ENCODE measurements at places on chromosomes 16 and 17. TPM values are rescaled to one million over a fixed set of nuclear protein-coding genes. Genes with fewer than 3 reads are reported as not detected.

Gene RPAIN
- total RNA-seq: 38.7 TPM

GRCh38 chr17:79044462-79044861, 20.5 kb downstream of the C1QTNF1 start:
- no peak overlapping the region for H3K4me3 ChIP-seq
- H3K27me3 ChIP-seq: no peaks in the 10 kb centered on the region
- no peak for DNase-seq

GRCh38 chr16:89054714-89055113, 38.9 kb upstream of the ACSF3 start:
- no peak overlapping the region for H3K27ac ChIP-seq
- H3K36me3 ChIP-seq: no peaks in the 10 kb centered on the region
- DNase-seq: no peak
- H3K27me3 ChIP-seq: no peaks in the 10 kb centered on the region

Gene TNRC6A
- 48.1 TPM for total RNA-seq

DNA sequence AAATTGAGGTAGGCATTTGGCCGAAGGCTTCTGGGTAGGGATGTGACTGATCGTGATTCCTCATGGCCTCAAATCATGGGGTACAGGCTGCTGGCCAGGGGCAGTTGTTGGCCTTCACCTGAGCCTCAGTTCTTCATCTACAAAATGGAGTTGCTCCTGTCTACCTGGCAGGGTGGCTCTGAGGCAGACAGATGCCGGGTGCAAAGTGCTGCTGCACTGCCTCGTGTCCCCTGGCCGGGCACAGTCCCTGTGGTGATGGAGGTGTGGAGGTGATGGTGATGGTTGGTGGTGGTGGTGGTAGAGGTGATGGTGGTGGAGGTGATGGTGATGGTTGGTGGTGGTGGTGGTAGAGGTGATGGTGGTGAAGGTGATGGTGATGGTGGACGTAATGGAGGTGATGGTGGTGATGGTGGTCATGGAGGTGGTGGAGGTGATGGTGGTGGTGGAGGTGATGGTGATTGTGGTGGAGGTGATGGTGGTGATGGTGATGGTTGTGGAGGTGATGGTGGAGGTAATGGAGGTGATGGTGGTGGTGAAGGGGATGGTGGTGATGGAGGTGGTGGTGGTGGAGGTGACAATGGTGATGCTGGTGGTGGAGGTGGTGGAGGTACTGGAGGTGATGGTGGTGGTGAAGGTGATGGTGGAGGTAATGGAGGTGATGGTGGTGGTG, 52.6 kb downstream of the RNF213 start:
- H3K36me3 ChIP-seq: no peaks in the 10 kb centered on the region
- no peaks in the 10 kb centered on the region for H3K4me1 ChIP-seq
- no peak overlapping the region for H3K4me3 ChIP-seq
- no peaks in the 10 kb centered on the region for H3K27me3 ChIP-seq

GRCh38 chr17:59396134-59396826, 64.8 kb downstream of the YPEL2 start:
- no peak for DNase-seq
- H3K36me3 ChIP-seq: no peaks in the 10 kb centered on the region
- no peaks in the 10 kb centered on the region for H3K27me3 ChIP-seq

DNA sequence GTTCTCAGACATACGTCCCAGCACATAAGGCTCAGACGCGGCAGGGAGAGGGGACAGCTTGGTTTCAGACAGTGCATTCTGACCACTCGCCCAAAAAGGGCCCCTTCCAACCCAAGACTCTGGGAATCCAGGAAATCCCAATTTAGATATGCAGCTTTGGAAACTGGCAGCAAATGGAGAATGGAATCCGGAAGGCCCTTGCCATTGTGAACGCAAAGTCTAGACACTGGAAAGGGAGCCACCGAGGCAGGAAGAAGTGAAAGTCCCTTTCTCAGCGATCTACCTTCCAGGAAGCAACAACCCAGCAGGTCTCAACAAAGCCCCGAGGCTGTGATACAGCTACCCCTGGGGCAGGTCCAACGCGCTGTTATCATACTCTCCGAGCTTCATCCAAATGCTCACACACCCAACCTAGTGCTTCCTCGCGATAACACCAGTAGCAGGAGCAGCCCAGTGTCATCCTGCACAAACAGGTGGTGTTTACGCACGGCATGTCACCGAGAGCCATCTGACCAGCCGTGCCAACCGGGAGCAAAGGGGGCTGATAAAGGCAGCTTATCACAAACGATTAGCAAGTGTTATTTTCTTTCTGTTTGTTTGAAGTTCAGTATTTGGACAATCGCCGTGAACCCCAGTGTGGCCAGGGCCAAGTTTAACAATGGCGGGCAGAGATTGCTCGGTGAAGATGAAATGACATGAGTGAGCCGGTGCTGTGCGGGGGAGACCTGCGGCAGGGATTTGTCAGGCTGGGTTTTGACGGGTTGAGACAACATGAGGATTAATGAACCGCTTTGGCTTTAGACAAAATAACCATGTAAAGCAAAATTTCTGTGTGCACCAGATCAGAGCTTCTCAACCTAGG, 240.6 kb downstream of the FOXL1 start:
- no peaks in the 10 kb centered on the region for H3K27me3 ChIP-seq
- no peaks in the 10 kb centered on the region for H3K36me3 ChIP-seq
- H3K4me3 ChIP-seq: no peak overlapping the region
- no peaks in the 10 kb centered on the region for H3K4me1 ChIP-seq

Gene CCR7
- total RNA-seq: not detected

GRCh38 chr16:49637933-49638672, 217.8 kb downstream of the ZNF423 start:
- no peaks in the 10 kb centered on the region for H3K36me3 ChIP-seq
- H3K4me3 ChIP-seq: no peak overlapping the region
- no peak for DNase-seq

Gene CUEDC1
- total RNA-seq: 7.9 TPM

Gene C17orf50
- total RNA-seq: not detected

Gene KRTAP9-3
- not detected for total RNA-seq

Gene CRISPLD2
- total RNA-seq: 128 TPM

DNA sequence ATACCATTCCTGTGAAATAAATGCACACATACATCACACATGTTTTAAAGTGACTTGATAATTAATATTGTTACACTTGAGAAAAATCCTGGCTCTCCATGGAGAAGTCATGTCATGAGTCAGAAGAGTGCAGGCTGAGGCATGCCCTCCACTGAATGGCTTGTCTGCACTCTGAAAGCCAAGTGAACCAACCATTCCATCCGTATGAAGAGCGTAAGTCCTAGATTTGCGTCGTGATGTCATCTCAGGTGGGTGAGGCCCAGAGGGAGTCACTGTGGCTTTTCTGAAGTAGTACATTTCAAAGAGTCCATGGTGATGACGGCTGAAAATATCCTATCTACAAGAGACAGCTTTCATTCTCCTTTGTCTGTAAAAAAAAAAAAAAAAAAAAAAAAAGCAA, 83.5 kb upstream of the IRX5 start:
- no peak overlapping the region for H3K4me3 ChIP-seq
- H3K27ac ChIP-seq: no peak overlapping the region
- no peaks in the 10 kb centered on the region for H3K4me1 ChIP-seq
- H3K27me3 ChIP-seq: no peaks in the 10 kb centered on the region
- H3K36me3 ChIP-seq: no peaks in the 10 kb centered on the region

Gene ZBTB4
- 37.4 TPM for total RNA-seq

Gene TLCD1
- 1.3 TPM for total RNA-seq

DNA sequence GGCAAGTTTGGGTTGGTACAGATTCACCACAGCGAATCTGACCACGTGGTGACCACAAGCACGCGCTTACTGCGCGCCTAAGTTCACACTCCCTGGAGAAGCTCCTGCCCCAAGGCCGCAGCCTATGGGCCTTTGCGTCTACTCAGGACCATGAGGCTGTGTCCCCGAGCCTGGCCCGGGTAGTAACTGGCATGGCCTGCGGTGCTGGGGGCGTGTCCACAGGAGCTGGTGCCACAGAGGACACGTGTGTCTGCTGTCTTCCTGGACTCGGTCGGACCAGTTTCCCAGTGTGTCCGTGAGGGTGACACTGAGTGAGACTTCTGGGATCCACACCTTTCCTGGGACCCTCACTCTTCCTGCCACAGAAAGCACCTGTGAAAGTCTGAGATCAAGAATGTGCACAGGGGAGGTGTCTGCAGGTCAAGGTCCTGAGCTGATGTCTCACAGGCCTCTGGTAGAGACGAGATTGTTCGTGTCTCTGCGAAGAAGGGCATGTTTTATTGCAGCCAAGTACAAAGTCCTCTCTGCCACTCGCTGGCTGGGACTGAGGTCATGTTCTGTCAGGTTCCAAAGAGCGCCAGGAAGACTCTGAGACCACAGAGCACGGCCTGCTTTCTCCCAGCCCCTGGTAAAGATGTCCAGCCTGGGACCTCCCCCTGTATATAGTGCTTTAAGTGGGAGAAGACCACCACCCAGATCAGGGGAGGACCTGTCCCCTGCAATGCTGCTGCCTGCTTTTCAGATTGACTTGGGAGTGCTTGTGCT, 25.2 kb upstream of the CAPN15 start:
- H3K4me1 ChIP-seq: no peaks in the 10 kb centered on the region
- no peak for DNase-seq
- H3K4me3 ChIP-seq: no peak overlapping the region
- H3K27me3 ChIP-seq: no peaks in the 10 kb centered on the region
- no peaks in the 10 kb centered on the region for H3K36me3 ChIP-seq
- no peak overlapping the region for H3K27ac ChIP-seq

DNA sequence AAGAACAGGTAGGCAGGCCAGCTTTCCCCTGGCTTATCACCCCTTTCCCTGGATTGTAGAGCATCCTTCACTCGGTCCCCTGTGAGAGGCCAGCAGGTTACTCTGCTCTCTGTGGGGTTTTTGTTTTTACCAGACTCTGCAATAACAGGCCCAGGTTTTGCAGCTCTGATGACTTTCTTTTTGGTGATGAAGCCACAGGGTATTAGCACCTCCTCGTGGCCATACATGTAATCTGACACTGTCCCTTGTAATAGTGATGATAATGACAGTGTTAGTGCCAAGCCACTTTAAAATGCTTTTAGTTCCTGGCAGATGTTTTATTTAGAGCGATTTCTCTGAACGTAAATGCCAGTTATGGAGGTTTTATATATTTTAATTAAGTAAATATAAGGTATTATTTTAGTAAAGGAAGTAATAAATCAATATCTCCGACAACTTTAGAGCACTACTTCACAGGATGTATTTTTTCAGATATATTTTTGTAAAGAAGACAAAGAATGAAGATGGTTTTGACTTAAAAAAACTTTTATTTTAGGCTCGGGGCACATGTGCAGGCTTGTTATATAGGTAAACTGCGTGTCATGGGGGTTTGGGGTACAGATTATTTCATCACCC, 38.0 kb upstream of the CPHXL start:
- no peak overlapping the region for H3K4me3 ChIP-seq
- H3K36me3 ChIP-seq: no peaks in the 10 kb centered on the region
- H3K4me1 ChIP-seq: no peaks in the 10 kb centered on the region

GRCh38 chr16:58440131-58440530, 47.9 kb downstream of the GINS3 start:
- no peak overlapping the region for H3K27ac ChIP-seq
- H3K36me3 ChIP-seq: no peaks in the 10 kb centered on the region
- no peak for DNase-seq
- no peak overlapping the region for H3K4me3 ChIP-seq
- no peaks in the 10 kb centered on the region for H3K27me3 ChIP-seq

All from uterus (tissue), 4 donors.